CMK (cell line): ENCODE measurements at places on chromosomes 16 and 17.

GRCh38 chr17:39196241-39196807 lies 1.1 kb downstream of the CACNB1 start:
- no peak for DNase-seq

DNA sequence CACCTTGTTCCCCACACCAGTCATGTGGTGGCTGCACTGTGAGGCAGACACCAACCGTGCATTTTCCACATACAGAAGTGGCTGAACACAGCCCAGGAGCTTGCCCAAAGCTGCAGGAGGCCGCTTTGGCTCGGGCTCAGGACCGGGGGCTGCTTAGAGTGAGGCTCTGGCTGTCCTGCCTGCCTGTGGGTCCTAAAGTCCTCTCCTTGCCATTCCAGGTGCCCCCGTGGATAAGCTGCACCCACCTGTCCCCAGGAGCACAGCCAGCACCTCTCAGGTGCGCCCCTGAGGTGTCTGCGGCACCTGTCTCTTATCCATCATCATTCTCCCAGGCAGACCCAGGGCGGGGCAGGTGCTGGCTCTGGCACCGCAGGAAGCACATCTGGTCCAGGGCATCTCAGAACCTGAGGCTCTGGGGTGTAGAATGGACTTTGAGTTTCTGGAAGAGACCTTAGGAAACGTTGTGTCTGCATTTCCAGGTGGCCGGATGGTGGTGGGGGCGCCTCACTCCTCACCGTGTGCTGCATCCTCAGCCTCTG lies 180.5 kb upstream of the ZNF469 start:
- DNase-seq: no peak

DNA sequence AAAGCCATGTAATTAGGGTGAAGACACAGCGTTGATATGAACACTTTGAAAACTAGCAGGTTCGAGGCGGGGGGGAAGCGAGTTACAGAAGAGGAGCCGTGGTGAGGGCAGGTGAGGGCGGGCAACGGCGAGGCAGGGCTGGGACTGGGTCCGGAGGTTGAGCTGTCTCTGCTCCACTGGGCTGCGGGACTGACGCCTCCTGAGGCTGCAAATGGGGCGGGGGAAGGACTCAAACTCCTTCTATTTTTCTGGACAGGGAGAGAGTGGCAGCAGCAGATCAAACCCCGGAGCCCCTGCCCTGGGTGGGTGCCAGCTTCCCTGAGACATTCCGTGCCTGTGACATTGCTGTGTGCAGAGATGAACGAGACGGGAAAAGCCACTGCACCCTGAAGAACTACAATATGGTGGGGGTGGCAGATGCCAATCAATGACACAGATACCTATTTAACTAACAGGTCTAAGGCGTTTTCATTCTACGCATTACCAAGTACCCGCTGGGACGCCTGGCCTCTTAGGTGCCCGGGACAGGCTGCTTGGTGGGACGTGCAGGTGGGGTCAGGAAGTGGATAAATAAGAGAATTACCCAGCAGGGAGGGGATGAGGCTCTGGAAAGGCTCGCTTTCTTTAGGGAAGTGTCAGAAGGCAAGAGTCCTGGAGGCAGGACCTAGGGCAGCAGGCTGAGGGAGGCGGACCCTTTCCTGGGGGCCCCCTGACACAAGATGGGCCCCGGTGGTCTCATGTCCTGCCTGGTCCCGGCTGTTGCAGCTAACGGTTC lies 30.4 kb downstream of the RPH3AL start:
- DNase-seq: no peak

DNA sequence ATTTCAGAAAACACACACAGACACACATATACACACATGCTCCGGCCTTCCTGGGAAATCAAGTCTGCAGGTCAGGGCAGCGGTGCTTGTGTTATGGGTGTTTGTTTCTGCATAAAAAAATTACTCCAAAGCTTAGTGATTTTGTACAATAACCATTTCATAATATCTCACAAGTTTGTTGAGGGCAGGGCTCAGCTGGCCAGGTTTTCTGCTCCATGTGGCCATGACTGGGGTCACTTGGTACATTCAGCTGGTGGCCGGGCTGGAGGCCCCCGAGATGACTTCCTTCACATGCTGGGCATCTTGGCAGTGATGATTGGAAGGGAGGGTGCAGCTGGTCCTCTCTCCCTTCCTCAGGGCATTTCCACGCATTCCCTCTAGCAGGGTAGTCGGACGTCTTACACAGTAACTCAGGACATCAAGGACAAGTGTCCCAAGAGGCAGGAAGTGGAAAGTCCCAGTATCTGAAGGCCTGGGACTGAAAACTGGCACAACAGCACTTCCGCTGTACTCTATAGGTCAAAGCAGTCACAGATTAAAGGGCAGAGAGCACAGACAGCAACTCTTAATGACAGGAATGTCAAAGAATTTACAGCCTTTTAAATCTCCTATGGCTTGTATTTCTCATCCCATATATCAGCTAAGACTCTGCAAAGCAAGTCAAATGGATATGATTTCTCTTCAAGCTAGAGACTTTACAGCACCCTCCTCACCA lies 127.4 kb downstream of the ZNF18 start:
- no peak for DNase-seq

DNA sequence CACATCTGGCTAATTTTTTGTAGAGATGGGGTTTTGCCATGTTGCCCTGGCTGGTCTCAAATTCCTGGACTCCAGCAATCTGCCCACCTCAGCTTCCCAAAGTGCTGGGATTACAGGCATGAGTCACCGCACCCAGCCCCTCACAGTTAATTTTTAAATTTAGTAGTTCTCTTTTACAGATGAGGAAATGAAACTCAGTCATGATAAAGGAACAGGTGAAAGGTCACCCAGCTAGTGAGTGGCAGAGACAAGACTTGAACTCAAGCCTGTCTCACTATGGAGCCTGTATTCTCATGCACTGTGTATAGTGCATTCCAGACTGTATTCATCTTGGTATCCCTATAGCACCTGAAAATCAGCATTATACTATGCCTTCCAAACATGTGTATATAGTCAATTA lies 77.1 kb upstream of the WSB1 start:
- no peak for DNase-seq

DNA sequence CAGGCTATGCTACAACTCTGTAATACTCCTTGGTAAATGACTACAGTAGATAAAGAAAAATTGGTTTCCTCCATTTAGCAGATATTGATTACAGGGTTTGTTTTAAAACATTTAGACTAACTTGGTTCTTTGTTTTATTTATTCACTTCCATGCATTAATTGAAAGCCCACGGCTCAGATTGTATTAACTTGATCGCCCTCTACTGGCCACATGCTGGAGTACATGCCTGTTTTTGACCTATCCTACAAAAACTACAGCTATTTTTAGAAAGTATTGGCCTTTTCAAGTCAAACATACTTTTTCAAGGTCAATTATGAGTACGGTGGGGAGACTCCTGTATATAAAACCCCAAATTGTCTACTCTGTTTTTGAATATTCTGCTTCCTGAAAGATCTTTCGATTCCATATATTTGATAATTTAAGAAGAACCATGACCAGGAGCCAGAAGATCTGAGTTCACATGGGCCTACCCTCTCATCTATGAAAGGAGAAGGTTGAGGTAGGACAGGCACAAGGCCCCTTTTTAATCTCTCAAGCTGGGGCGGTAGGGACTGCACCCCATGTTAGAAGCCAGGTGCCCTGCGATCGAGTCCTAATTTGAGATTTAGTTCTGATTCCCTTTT lies 51.8 kb downstream of the CA10 start:
- peak; percentile 2 for DNase-seq

DNA sequence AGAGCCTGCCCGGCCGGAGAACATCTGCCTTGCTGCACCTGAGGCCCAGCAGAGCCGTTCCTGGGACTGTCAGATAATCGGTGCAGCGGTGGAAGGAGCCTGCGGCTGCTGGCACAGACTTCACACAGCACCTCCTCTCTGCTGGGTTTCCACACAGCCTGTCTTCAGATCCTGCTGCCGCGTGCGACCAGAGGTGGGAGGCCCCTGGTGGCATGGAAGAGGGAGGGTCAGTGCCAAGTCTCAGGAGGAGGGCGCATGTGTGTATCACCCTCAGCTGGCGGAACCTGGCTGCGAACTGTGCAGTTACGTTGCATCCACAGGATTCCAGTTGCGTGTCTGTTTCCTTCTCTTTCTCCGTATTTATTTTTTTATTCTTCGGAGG lies 3.3 kb downstream of the CDK5R1 start:
- DNase-seq: no peak

DNA sequence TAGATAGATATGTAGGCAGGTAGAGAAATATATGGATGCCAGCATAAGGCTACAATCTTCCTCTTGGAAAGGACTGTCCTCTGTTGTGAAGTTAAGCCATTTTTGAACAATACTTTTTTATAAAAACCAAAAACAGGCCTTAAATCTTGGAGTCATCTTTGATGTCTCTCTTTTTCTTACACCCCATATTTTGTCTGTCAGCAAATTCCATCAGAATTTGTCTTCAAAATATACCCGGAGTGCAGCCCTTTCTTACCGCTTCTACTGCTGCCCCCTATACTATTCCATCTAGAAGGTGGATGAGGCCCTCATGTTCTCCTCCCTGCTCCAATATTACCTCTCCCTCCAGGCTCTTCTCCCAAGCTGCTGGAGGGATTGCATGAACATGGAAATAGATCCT lies 326.5 kb downstream of the HAPSTR1 start:
- DNase-seq: no peak

DNA sequence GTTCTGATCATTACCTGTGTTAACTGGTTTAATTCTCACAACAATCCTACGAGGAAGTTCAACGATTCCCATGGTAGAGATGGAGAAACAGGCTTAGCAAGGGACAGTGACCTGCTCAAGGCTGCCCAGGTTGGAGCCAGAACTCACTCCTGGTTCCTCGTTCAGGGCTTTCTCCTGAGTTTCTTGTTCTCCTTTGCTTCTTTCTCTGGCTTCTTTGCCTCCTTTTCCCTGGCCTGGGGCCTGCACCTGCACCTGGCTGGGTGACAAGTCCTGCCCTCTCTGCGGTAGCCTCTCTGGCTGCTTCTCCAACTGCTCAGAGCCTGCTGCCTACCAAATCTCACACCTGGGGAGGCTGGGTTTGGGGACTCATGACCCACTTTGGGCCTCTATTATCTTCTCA lies 2.8 kb downstream of the CCL22 start:
- DNase-seq: no peak

DNA sequence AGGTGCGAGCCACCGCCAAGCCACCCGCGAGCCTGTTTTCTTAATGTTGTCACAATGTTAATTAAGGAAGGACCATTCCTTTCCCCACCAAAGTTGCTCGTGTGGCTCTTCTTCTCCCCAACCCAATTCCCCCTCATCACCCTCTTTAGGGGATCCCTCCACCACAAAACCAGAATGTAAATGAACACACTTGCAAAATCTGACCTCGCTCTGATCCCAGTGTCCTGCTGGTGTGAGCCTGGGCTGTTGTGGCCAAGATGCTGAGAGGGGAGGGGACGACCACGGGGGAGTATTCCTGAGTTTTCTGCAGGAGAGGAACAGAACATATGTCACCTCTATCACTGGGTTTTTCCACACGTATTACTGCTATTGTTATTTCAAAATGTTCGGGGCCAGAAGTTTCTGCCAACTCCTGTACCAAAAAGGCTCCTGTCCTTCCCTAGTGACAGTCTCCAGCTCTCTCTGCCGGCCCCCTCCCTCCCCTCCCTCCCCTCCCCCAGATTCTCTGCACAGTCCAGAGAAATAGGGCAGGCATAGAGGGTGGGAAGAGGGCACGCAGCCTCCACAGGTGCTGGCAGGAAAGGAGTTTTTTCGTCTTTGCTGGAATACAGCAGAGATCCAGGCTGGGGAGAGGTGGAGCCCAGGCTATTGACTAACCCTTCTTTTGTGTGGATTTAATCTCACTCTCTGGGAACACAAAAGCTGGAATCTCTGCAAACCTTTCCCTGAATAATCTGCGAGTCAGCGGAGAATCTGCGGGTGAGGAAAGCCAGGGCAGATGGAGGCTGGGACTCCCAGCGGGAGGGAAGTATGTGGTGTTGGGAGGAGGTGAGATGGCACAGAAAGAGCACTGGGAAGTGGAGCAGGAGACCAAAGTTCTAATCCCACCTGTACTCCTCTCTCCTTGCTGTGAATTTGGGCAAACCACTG lies 4.5 kb upstream of the CA4 start:
- no peak for DNase-seq

DNA sequence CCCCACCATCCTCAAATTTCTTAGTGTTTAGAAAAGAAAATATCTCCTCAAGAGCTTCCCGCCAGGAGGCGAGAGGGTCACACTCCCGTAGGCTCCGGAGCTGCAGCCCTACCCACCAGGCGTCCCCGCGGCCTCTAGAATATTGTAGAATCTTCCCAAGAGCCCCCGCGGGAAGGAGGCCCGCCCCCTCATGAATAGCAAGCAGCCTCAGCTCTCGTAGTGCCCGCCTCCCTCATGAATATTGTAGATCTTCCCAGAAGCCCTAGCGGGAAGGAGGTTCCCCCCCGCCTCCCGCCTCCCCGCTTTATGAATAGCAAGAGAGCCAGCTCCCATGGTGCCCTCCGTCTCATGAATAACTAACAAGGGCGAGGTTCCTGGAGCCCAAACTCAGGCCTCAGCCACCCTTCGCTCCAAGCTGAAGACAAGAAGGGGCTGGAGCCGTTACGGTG lies at the start of gene FBXO47:
Gene FBXO47 (minus strand): TSS at position 114 of the 449 bp plus-strand sequence. CDS start 4,378 bp downstream, outside the sequence.
- DNase-seq: no peak

- no peak for DNase-seq
These were observed at the start of gene SLC5A10 for GRCh38 chr17:18951941-18952842. Gene SLC5A10 (plus strand): TSS chr17:18952165. CDS start chr17:18952206, 41 bp downstream.

- DNase-seq: no peak
These were observed 5.0 kb downstream of the DPH1 start for GRCh38 chr17:2034806-2035540.

GRCh38 chr16:83888672-83889044 lies 10.3 kb upstream of the MLYCD start:
- DNase-seq: peak; percentile 27

- peak; percentile 27 for DNase-seq
These were observed 21.5 kb downstream of the GPR179 start for GRCh38 chr17:38322156-38322779.

DNA sequence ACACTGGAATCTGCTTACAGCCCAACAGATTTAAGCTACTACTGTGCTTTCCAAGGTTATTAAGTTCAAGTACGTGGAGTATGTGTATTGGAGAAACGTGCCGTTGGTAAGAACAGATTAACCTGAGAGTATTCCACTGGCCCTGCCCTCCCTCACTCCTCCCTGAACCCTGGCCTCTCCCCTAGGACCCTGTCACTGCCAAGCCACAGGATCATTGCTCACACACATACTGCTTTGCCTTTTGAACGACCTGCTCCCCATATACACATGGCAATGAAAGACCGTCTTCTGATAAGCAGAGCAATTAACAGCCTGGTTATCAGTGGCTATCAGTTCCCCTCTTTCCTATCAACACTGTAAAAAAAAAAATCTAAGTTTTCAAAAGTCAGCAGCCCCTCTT lies 458.9 kb upstream of the DYNLRB2 start:
- no peak for DNase-seq

DNA sequence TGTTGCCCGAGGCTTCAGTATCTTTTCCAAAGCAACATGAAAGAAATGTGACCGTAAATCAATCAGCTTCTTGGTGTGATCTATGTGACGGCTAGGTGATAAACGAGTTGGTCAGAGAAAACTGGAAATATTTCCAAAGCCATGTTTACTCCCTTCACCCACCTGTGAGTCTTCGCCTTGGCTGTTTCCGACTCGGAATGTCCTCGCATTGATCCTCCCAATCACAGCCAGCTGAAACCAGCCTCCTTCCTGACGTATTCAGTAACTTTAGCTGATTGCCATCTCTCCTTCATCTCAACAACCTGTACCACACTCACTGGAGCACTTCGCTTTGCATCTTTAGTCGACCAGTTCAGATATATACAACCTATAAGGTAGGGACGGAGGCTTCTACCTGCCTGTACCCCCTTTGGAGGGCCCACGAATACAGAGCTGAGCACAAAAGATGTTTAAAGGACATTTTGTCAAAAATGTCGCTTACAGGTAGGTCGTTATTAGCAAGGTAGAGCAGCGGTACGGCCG lies 705 bp downstream of the KRABD2 start:
- DNase-seq: no peak
